ENCODE measurements at places on chromosomes 7 and 10. TPM values are rescaled to one million over a fixed set of nuclear protein-coding genes. Genes with fewer than 3 reads are reported as not detected.

DNA sequence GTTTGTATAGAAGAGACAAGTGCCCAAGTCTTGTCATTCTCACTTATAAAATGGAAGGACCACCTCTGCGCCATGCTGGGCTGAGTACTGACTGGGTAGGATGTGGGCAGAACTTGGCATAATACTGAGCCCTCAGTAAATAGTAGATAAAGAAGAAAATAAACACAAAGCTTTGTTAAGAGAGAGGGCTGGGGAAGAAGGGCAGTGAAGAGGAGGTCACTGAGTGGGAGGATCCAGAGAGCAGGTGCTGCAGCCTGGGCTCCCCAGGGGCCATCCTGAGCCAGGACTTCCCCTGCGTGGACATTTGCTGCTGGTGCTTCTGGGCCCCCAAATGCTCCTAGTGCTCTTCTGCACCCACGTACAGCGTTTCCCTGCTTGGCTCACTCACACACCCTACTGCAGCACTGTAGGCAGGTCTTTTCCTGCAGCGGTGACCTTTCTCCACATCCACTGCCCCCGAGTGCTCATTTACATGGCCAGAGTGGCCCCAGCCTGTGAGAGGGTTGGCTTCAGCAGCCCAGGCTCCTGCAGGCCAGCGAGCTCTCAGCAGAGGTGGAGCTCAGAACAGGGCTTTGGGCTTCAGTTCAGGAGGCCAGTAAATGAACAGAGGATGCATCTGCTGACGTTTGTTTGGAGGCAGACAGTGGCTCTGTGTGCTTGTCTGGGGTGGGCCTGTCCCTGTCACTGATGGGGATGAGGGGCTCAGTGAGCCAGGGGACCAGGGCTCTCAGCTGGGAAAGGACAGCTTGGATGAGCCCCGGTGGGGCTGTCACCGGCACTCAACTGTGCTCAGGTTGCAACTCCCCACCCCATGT, 164.6 kb downstream of the ADARB2 start:
- no peak for DNase-seq

GRCh38 chr10:101235766-101236165, 6.5 kb upstream of the LBX1 start:
- no peak for DNase-seq

- DNase-seq: no peak
Measured at GRCh38 chr10:101972761-101973160, 83.2 kb downstream of the ARMH3 start.

DNA sequence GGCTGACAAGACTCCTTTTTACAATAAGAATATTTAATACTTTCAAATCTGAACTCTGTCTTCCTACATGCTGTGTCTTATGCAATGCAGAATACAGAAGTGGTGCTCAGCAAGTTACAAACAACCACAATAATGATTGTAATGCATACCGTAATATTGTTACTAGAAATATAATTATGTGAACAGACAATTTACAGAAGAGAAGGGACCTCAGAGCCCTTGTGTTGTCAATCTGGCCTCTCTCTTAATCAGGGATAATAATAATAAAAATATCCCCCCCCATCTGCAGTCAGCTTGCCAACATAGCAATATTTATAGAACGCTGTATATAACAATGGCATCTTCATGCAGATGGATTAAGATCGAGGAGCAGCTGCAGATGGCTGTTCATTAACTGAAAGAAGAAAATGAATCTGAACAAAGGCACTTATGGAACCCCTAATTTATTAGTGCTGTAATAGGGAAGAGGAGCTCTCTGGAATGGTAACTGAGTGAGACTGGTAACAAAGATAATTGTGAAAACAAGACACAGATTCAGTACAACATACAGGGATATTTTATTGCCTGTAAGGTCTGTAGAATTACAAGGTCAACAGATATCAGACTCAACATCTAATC, 106.3 kb downstream of the TMEM26 start:
- peak; percentile 36 for DNase-seq

DNA sequence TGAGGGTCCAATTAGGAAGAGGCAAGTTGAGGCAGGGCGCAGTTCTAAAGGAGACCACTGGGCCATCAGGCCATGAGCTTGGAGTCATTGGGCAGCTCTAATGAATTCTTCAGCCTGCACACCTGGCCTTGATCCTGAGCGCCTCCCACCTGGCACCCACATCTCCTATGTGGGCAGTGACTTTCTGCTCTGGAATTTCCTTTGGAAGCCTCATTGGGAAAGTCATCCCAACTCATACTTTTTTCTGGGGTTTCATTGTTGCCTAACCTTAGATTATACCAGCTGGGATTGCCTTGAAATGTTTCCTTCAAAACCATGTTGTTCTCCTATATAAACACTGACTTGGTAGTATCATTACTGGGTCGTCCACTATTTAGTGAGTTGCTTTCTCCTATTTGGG, 54.1 kb downstream of the PLPP4 start:
- DNase-seq: no peak

- DNase-seq: no peak
Measured at GRCh38 chr10:23439452-23439960, 631 bp downstream of the OTUD1 start.

DNA sequence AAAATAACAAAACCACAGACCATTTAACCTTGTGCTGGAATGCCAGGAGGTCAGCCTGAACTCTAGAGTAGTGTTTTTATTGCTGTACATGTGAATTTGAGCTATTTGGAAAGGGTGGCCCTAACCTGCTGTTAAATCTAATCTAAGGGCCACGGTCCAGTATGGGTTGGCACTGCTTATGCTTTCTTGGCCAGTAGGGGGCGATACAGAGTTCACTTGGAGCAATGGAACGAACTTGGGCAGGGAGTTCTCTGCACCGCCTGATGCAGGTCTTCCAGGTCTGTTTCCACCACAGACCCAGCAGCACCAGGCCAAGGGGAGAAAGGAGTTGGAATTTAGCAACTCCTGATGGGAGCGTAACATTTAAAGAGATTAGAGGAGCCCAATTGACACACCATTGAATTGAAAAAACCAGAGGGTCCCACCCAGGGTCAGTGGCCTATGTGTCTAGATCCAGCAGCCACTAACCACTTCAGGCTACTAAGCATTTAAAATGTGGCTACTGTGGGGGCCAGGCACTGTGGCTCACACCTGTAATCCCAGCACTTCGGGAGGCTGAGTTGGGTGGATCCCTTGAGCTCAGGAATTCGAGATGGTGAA, 75.7 kb upstream of the EFCAB10 start:
- DNase-seq: no peak

DNA sequence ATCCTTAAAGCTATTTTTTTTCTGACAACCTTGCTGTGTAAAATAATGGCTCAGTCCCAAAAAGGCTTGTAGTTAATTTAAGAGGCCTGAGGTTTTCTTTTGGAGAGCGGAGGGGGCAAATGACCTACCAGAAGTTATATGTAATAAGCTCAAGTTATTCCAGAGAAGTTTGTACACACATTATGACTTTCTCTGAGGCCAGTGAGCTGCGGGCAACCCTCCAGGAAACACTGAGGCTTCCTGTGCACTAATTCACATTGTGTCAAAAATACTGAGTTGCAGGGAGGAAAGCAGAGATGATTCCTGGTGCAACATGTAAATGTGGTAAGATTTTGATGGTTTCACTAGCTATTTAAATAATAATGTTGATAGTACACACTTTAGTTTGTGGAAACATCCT, 188.6 kb downstream of the DIP2C start:
- no peak for DNase-seq

GRCh38 chr7:68276725-68277124, 1280.1 kb downstream of the TYW1 start:
- DNase-seq: no peak

GRCh38 chr10:51658000-51658399, 41.4 kb downstream of the CSTF2T start:
- DNase-seq: no peak

ZNF37A gene
- polyA plus RNA-seq: 11.9 TPM

ANKRD7 gene
- 2.1 TPM for polyA plus RNA-seq

SRRM3 gene
- 0.60 TPM for polyA plus RNA-seq

MRLN gene
- 0.74 TPM for polyA plus RNA-seq
